ENCODE measurements at places on chromosomes 12 and 14. TPM values are rescaled to one million over a fixed set of nuclear protein-coding genes. Genes with fewer than 3 reads are reported as not detected.

Gene INHBC
- total RNA-seq = not detected

Gene ANKRD33
- total RNA-seq = not detected

Gene APAF1
- total RNA-seq = 24.1 TPM

Gene CSRP2
- 26.7 TPM for total RNA-seq

Gene PLCZ1
- 0.18 TPM for total RNA-seq

Gene KLRG1
- not detected for total RNA-seq

Gene MANSC4
- total RNA-seq = not detected
